NCI-H510A (cell line): ENCODE measurements at places on chromosomes 1 and 21.

GRCh38 chr1:21882721-21883415 lies 54.2 kb downstream of the HSPG2 start:
- no peak for DNase-seq

DNA sequence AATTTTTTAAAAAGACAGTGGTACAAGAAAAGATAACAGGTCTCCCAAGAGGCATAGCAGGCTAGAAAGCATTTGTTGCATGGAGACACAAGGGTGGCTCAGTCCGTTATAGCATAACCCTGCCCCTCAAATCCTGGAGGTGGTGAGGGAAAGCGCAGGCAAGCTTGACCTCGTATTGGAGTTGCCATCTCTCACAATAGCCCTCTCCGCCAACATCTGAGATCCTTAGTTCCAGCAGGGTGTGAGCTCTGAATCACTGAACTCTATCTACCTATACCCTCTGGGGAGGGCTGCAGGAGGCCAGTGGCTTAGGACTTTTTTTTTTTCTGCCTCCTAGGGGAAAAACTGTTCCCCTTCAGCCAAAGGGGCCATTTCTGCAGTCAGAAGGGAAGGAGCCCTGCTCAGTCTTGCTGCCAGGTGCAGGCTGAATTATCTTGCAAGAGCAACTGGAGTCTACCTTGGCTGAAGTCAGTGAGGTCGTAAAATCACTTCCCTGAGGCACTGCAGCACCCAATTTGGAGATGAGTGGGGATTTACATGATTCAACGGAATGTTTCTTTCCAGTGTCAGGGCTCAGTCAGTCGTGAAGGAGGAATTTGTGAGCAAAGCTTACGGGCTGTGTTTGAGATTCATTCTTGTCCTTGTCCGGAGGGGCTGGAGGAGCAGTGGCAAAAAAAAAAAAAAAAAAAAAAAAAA lies 17.2 kb upstream of the C8A start:
- no peak for DNase-seq

DNA sequence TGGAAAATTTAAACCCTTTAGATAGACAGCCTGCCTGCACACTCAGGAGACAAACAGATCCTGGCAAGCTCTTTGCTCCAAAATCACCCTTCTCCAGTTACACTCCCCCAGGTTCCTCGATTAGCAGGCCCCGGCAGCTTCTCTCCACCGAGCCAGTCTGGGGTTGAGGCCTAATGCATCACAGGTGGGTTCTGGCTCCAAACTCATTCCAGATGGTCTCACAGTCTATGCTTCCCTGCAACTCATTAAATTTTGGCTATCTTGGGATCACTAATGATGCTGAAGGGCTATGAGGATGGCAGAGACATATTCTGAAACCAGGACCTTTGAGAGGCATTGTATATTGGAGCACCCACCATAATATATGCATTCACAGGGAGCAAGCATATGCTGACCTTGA lies 559.8 kb upstream of the USP24 start:
- no peak for DNase-seq

DNA sequence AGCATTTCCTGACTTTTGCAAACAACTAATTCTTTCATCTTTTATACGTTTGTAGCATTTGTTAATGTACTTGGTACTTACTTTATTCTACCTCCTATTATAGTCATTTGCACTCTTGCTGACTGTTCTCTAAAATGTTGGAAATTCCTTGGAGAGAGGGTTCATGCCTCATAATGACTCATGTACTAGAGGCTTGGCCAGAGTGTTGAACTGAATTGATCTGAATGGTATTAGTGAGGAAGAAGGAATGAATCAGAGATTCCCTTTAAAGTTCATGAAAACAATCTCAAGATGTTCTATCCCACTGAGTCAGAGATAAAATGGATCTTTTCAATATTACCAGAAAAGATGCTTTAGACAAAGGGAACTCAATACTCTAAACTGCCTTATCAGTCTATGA lies 383.4 kb downstream of the SEC16B start:
- no peak for DNase-seq

- DNase-seq = no peak
These were observed 13.6 kb downstream of the RD3 start for GRCh38 chr1:211478376-211478775.

DNA sequence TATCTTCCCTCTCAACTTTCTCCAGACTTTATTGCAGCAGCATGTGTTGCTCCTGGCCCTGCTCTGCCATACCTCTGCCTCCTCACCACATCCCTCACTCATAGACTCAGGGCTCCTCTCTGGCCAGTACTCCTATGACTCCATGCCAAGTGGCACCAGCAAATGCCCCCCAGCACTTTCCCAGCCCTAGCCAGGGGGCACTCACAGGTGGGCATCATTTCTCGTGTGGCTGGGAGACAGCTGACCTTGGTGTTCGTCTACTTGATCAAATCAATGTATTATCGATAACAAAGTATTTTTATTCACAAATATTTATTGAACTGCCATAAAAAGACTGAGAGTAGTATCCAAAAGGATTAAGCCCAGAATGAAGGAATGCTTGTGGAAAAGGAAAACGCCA lies 418.2 kb downstream of the FAM72C start:
- DNase-seq = no peak

DNA sequence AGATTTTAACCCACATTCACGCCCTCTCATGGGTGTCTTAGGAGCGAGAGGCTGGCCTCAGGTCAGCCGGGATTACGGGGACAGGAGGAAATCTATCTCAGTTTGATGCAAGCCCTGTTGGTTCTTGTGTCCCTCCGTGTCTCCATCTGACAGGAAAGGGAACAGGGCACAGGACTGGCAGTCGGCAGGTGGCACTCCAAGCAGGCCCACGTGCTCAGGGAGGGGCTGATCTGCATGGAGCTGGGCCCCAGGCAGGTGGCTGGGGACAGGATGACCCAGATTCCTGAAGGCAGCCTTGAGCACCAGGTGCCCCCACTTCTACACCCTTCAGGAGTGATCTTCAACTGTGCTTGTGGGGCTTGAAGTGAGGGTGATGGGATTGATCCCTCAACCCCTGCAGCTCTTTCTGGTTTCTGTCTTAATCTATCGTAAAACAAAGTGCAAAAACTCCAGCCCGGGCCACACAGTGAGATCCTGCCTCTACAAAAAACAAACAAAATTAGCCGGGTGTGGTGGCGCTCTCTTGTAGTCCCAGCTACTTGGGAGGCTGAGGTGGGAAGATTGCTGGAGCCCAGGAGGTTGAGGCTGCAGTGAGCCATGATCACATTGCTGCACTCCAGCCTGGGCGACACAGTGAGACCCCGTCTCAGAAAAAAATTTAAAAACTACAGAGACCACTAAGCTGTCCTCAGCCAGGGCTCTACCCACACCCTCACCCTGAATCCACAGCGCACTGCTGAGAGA lies 8.3 kb downstream of the PLEKHG5 start:
- DNase-seq = peak; percentile 90

DNA sequence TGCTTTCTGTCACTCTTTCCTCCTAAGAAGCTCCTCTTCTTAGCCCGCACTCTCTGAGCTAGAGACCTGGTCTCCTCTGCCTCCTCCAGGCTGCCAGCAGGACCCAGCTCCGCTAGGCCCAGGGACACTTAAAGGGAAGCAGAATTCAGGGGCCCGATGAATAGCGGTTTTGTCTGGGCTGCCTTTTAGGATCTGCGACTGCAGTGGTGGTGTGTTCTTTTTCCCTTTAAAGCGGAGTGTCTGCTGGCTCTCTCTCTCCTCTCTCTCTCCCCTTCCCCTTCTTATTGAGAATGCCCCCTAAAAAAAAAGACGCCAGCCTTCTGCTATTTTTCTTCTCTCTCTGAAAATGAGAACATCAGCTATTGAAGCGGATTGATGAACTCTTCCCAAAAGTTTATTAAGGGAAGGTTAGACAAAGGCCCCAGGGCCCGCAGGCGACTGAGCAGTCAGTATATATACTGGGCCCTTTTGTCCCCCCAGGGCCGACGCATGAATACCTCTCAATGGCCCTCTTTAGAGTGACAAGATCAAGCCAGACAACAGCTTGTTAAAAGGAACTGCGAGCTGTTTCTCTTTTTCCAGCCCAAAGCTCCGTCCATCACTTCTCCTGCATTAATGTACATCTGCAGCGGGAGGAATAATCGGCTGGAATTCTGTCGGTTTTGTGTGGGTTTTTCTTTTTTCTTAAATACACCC lies 27.0 kb downstream of the PAX7 start:
- no peak for DNase-seq

DNA sequence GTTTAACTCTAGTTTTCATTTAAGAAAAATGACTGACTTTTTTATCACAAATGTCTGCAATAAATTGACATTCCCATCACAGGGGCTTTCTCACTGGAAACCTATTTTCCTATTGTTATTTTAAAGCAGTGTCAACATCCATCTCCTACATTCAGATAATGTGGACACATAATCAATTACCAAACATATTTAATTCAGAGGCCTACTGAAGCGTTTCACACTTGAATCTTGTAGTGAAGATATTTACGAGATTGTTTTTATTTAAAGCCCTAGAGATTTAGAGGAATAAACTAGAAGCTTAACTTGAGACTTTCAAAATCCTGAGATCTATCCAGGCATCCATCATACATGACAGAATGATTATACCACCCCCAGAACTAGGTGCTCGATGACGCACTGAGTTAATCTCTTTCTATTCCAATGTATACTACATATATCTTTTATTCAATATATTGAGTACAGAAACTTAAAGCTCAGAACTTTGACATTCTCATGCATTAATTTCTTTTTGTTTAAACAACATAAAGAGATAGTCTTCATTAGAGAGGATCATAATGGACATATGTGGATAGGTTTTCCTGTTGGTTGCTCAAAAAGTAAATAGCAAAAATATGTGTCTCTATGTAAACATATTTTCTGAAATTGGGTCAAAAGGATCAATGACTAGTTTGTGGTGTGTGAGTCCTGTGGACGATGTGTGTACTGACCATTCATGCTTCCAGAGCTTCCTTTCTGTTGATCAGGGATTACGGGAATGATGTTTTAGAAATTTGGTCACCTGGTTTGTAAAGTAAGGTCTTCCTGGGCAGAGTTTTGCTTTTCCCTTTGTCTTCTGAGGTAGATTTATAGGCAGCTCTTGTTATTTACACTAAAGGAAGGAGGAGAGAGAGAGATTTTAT lies 171.5 kb upstream of the HMCN1 start:
- DNase-seq = no peak

DNA sequence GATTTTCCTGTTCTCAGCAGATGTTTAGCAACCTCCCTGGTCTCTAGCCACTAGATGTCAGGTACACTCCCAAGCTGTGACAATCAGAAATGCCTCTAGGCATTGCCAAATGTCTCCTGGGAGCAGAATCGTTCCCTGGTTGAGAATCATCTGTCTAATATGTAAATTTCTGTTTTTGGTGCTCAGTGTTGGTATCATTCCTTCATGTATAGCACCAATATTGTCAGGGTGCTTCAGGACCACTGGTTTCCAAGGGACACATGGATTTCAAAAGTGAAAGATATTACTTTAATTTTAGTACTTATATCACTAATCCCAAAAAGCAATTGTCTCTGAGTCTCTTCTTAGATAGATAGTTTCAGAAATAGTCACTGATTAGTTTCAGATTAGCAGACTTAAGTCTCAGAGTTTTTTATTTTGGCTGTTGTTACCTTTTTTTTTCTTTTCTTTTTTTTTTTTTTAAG lies 160.1 kb downstream of the PTPRC start:
- DNase-seq = no peak

GRCh38 chr1:232722626-232723025 lies 82.6 kb upstream of the MAP10 start:
- no peak for DNase-seq

DNA sequence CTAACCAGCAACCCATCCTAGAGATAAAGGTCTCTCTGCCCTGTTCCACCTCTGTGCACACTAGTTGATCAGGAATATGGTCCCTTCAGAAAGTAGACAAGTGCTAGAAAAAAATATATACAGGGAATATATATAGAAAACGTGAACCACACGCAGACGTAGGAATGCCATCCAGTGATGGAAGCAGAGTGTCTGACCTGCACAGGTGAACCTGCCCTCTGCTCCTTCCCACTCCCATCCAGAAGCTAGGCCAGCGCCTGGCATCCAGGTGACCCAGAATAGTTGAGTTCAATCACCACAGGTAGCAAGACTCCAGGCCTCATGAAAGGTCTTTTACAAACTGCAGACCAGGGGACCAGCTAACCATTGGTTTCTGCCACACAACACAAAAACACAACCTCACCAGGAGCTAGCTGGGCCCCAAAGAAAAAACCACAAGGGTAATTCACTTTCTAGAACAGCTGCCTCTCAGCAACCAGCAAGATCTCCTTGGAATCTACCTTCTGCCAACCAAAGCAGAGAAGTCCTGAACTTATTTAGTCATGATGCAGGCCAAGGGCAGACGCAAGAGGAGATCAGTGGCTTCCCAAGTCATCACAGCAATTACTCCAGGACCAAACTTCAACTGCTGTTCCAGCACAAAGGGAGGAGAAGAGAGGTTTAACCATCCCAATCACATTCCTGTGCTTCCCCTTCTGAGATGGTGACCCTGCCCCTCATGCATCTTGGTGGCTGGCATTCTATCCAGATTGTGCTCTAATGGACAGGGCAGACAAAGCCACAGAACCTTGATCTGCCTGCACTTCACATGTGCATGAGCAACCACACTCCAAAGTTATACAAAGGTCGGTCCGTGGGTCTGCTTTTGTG lies 53.0 kb downstream of the GPR161 start:
- no peak for DNase-seq

- no peak for DNase-seq
These were observed 41.2 kb upstream of the RIPK4 start for GRCh38 chr21:41808094-41808493.

GRCh38 chr21:45142469-45143308 lies 68.3 kb downstream of the ADARB1 start:
- no peak for DNase-seq

DNA sequence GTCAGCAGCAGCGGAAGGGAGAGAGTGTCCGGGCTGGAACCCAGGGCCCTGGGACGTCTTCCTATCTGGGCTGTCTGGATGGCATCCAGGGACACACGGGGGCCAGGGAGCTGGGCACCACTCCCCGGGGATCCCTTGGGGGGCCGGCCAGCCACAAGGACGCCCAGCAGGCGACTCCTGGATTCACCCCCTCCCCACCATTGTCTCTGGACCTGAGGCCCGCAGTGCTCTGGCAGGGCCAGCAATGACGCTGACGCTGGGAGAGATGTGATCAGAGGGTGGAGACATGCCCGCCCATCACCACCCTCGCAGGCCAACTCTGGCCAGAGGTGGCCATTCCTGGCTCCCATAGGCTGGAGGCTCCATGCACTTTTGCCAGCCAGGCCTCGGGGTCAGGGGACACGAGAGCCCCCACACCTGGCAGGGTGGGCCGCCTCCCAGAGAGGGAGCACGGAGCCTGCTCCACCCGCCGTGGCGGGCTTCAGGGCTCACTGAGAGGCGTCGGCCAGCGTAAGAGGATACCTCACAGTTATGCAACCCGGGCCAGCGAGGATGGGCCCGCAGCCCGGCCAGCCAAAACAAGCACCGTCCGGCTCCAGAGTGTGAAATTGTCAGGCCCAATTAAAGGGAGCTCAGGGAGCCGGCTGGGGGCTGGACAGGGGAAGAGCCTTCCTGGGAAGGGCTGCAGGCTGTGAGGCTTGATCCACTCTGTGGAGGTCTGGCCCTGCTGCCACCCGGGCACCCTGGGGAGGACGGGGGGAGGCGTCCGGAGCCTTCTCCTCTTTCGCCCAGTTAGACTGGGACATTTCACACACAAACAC lies 10.3 kb downstream of the ACTRT2 start:
- DNase-seq = no peak

- no peak for DNase-seq
These were observed 805 bp downstream of the CYB5R1 start for GRCh38 chr1:202966006-202966898.
